ENCODE measurements at places on chromosomes 1 and 21. TPM values are rescaled to one million over a fixed set of nuclear protein-coding genes. Genes with fewer than 3 reads are reported as not detected.

The PLEKHN1 gene
- polyA plus RNA-seq, result not detected

The VSIG8 gene
- not detected for polyA plus RNA-seq

The SYT14 gene
- 10.3 TPM for polyA plus RNA-seq

The ZYG11B gene
- 18.8 TPM for polyA plus RNA-seq

The ERICH3 gene
- 11.1 TPM for polyA plus RNA-seq

The MROH9 gene
- polyA plus RNA-seq, result 0.09 TPM

The OLIG2 gene
- 1.0 TPM for polyA plus RNA-seq

The GSTM5 gene
- polyA plus RNA-seq, result 13.3 TPM

The DCDC2B gene
- polyA plus RNA-seq, result not detected

The LCE1D gene
- polyA plus RNA-seq, result not detected

The PRKCZ gene
- polyA plus RNA-seq, result 12.0 TPM
